ENCODE measurements at places on chromosomes 5 and 9.

DNA sequence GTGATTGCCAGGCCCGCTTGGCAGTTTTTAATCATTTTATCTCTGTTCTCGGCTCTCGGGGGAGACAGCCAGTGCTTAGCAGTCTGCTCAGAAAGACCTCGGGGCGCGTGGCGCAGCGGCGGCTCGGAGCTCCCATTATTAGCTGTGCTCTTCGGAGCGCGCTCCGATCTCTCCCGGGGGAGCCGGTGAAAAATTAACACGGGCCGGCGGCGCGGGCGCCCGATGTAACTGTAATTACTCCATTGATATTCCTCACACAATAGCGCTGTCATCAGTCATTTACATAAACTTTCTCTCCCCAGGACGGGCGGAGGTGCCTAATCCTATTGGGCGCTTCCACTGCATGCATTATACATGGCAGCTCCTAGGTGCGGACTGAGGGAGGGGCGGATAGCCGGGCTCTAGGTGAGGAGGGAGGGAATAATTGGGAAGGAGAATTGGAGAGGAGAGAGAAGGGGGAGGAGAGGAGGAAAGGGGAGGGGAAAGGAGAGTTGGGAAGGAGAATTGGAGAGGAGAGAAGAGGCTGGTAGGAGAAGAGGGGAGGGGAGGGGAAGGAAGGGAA is 24.9 kb downstream of the LMX1B start:
- DNase-seq = no peak

GRCh38 chr5:172815631-172816030 is 18.4 kb upstream of the ERGIC1 start:
- no peak for DNase-seq

DNA sequence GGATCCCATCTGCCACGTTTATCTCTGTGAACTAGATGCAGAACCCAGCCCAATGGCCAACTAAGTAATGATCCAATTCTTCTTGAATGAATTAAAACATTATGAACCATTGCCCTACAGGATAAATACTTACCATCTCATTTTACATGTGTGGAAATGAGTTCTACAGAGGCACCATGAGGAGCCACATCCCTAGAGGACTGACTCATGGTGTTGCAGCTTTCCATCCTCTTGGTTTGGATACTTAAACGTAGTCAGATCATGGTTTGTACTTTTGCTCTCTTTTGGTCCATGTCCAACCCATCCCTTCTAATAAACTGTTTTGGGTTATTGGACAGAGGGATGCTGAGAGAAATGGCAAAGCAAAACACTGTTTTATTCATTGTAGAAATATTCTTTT is 484.8 kb downstream of the EBF1 start:
- no peak for DNase-seq

DNA sequence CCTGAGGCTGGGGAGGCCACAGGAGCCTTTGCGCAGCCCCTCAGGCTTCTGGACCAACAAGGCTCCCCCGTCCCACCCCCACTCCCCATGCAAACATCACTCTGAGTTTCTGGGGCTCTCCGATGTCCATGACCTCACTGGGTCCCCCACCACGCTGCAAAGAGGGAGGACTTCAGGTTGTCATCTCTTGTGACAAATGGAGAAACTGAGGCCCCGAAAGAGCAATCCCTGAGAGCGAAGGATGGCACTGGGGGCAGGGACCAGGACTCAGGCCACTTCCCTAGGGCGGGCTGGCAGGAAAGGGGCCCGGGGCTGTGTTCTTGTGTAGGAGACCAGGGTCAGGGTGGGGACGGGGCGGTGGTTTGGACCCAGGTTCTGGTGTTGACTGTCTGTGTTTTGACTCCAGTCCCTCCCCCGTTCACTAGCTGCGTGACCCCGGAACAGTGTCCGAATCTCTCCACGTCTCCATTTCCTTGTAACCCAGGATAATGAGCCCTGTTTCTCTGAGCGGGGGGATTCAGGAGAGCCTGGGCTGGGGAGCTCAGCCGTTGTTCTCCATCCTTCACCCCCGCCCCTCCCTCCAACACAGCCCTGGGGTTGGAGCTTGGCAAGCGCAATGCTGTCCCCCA is 13.9 kb downstream of the FIBCD1 start:
- DNase-seq = no peak

DNA sequence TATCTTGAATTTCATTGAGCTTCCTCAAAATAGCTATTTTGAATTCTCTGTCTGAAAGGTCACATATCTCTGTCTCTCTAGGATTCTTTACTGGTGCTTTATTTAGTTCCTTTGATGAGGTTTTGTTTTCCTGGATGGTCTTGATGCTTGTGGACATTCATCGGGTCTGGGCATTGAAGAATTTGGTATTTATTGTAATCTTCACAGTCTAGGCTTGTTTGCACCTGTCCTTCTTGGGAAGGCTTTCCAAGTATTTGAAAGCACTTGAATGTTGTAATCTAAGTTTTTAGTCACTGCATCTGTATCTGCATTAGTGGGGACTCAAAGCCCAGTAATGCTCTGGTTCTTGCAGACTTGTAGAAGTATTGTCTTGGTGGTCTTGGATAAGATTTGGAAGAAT is 47.8 kb downstream of the SMIM15 start:
- no peak for DNase-seq

DNA sequence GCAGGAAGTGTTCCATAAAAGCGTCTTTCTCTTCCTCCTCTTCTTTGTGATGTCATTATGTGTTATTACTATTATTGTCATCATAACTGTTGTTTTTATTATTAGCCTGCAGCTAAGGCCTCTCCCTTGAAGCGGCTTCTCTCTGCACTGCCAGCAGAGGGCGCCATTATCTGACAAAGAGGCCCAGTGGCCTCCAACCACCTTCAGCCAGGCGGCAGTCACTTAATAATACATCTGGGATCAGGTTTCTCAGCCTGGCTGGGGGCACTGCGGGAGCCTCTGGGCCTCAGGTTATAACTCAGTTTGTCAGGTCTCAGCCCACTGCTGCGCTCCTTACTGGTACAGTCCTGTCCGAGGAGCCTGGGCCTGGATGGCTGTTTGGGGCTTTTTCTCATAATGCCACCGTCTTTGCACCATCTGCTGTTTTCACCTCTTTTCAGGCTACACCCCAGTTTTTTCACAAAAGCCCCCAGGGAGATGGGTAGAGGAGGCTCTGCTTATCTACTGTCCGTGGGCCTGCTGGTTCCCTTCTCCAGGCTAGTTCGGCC is 281.9 kb downstream of the NSG2 start:
- DNase-seq = no peak

GRCh38 chr9:130682421-130683121 is 11.0 kb upstream of the EXOSC2 start:
- no peak for DNase-seq

- no peak for DNase-seq
Observed at GRCh38 chr5:143635146-143635752, 176.7 kb upstream of the HMHB1 start.

Measured in vagina (tissue), 2 donors.